ENCODE measurements at places on chromosomes 1 and 21. TPM values are rescaled to one million over a fixed set of nuclear protein-coding genes. Genes with fewer than 3 reads are reported as not detected.

The DPM3 gene
- polyA plus RNA-seq, result 25.1 TPM

DNA sequence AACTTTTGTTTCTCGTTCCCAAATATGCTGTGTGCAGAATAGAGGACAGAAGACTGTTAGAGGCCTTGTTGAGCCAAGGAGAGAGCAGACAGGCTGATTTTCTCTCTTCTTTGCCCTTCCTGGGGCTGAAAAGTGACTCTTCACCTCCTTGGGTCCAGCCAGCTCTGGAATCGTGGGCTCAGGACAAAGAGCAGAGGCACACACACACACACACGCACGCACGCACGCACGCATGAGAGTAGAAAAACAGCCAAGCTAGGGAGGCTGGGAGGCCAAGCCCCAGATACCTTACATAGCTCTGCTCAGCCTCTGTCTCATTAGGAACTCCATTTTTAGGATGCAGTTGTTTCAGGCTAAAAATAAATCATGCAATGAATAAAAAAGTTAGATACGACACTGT, at the start of gene CASQ2:
Gene CASQ2, minus strand, starts transcription at position 166 of the 400 bp plus-strand sequence. CDS start 173 bp downstream, outside the sequence.
- DNase-seq, result no peak

The TNFAIP8L2 gene
- 2.5 TPM for polyA plus RNA-seq

The RCC2 gene
- polyA plus RNA-seq, result 36.8 TPM

- no peak for DNase-seq
Observed at GRCh38 chr1:223331929-223332328, 32.0 kb downstream of the SUSD4 start.

The RPE65 gene
- polyA plus RNA-seq, result not detected

DNA sequence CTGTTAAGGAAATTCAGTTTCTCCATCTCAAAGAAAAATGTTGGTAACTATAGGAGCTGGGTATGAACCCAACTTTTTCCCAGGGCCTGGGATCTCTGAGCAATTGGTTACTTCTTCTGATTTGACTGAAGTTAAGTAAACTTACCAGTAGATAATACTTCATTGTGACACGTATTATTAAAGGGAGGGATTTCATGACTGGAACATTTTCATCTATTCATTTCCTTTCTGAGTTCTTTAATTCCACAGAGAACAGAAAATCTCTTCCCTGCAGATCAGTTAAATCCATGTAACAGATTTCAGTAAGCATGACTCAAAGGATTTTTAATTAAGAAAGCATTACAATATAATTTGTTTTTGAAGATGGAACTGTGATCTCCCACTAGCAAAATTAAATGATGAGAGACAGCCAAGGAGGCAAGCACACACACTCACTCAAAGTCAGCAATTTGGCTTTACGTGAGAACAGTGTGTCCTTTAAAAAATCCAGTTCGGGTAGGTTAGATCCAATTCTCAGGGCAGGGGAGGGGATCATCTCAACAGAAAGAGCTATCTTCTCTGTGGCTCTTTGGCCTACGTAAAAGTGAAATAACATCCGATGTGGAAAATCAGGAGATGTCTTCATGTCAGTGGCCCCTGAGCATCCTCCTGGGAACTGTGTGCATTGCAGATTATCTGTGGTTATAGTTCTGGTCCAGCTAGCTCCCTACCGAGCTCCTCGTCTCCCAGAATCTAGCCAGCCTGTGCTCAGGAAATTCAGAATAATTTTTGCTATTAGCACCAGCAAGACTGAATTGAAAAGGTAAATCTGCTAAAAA, 10.8 kb upstream of the MYOC start:
- DNase-seq, result peak; percentile 51

The KHDRBS1 gene
- polyA plus RNA-seq, result 138 TPM

- DNase-seq, result no peak
Observed at GRCh38 chr1:23908453-23909341, 4.5 kb downstream of the CNR2 start.

GRCh38 chr21:17853393-17854275, 34.5 kb upstream of the C21orf91 start:
- no peak for DNase-seq

DNA sequence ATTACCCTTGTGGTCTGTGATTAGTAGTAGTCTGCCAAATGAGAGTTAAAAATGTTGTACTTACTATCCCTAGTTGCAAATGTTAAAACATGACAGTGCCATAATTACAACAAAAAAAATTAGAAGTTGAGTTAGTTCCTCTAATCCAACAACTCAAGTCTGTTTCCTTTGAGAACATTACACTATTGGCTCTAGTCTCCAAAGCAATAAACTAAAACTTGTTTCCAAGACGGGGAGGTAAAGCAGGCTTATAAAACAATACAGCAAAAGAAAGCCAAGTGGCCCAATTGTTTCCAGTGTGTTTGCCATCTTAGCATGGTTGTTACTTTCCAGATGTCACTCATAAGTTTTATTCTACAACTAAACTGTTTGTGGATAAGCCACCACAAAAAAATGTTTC, 11.6 kb downstream of the KYAT3 start:
- DNase-seq, result no peak

DNA sequence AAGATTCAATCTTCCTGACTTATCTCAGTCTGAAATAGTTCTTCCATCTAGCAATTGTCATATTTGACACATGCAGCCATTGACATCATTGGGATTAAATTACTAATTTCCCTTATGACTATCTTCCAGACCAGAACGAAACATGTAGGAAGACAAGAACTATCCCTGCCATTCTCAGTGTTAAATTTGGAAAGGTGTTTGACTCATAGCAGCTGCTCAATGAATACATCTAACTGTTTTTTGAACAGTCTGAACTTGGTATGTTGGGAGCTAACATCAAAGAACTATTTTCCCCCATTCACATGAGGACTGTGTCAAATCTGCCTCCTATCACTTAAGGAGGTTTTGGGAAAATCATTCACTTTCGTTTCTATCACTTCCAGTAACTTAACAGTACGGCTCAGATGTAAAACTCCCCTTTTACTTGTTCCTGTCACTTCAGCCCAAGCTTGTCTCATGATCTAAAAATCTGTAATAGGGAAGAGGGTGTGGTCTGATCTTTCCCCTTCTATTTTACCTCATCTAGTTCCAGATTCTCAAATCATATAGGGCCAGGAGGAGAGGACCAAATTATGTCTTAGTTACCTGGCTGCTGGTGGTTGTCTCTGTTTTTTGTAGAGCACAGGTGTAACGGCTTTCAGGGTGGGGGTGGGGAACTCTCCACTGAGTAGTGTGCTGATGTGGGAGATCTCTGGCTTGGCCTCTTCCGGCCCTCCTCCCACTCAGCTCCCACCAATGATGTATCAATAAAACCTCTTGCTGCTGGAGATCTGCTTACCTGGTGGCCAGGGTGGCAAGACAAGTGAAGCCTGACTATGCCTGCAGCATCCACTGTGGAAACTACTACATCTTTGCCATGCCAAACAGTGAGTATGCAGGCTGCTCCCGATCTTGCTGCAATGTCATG, 26.2 kb upstream of the SLAMF1 start:
- DNase-seq, result no peak

The GLUL gene
- 356 TPM for polyA plus RNA-seq

DNA sequence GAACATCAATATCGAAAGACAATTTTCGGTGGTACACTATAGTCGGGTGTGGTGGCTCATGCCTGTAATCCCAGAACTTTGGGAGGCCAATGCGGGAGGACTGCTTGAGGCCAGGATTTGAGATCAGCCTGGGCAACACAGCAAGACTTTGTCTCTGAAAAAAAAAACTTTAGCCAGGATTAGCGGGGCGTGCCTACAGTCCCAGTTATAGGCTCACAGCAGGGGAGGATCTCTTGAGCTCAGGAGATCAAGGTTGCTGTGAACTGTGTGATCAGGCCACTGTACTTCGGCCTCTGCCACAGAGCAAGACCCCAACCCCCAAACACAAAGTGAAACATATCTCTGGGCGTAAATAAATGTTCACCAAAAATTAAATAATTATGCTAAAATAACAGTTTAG, 1.6 kb downstream of the TADA1 start:
- no peak for DNase-seq

DNA sequence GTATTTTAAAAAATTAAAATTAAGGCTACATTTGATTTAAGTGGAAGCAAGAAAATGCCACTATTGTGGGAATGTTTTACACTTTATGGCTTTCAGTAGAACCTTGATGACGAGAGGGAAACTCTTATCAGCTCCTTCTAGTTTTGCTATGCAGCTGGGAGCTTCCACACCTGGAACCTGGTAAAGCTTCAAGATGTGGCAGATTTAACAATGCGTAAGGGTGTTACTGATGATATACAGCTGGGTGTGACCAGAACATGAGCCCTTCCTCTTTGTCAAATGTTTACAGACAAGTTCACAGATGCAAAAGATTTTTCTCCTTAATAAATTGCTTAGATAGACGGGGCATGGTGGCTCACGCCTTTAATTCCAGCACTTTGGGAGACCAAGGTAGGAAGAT, 20.3 kb downstream of the TTC13 start:
- DNase-seq, result no peak

The BARHL2 gene
- not detected for polyA plus RNA-seq

DNA sequence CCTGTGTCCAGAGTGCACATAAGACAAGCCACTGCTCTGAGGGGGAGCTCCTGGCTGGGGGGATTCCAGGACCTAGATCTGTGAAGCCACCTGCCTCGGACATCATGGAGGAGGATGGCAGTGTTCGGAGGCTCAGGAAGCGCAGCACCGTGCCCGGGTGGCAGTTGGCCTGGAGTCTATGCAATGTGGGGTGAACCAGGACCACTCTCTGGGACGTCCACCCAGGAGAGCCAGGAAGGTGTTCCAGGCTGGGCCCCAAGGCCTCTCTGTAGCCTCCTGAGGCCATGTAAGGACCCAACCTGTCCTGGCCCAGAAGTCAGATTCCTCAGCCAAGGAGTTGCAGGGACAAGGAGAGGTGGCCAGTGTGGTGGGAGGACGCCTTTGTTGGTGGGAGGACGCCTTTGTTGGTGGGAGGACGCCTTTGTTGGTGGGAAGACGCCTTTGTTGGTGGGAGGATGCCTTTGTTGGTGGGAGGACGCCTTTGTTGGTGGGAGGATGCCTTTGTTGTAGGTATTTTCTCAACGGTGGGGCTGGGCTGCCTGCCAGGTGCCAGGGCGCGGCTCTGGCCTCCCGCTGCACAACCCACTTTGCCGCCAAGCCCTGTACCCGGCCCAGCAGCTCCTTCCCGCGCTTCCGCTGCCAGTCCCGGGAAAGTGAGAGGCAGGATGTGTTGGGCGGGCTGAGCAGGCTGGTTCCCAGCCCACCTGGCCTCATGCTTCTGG, 30.6 kb upstream of the BMP8B start:
- no peak for DNase-seq

DNA sequence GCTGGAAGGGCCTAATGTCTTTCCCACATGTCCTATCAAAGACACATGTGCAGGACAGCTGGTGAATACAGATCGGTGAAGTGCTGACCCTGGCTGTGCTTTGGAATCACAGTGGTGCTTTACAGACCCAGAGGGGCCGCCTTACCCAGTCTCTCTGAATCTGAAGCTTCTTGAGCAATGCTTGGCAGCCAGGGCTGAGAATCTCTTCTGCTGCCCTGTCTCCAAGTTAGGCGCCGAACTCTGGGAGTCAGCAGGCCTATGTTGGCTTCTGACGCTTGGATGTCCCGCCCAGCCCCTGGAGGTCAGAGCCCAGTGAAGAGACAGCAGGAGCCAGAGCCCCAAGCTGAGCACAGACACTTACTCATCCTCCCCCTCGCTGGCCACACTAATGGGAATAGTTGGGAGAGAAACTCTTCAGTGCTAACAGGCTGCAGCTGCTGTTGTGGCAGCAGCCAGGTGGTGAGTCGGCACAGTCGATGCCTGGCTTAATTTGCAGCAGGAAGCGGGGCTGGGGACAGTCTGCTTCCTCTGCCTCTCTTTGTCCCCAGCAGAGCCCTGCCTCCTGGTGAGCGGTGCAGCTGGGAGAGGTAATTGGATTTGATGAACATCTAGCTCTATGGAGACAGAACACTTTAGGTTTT, 68.1 kb downstream of the URB2 start:
- peak; percentile 68 for DNase-seq

DNA sequence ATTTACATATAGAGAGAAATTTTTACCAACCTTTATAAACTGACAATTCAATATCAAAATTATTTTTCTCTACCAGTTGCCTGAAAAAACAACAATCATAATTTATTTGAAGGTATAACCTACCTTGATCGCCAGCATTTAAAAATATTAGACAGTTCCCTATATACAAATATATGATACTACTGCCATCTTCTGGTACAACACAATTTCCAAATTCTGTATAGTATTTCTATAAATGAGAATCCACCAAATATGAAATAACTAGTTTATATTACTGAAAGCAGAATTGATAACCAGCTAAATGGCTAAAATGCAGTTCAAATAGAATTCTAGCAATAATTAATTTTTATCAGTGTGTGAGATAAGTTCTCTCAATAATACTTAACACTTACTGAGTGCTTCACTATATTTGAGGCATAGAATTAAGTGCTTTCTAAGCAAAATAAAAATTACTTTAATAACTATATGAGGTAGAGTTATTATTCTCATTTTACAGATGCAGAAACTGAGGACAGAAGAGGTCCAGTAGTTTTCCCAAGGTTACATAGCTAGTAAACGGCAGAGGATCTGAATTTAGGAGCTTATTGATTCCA, 75.6 kb downstream of the PIGK start:
- DNase-seq, result no peak

The CLDN8 gene
- not detected for polyA plus RNA-seq

The DDI2 gene
- 24.3 TPM for polyA plus RNA-seq

- no peak for DNase-seq
Observed at GRCh38 chr1:232704694-232705680, 75.1 kb upstream of the SIPA1L2 start.

The SEMA6C gene
- polyA plus RNA-seq, result 120 TPM
